ENCODE measurements at places on chromosomes 12 and 14.

DNA sequence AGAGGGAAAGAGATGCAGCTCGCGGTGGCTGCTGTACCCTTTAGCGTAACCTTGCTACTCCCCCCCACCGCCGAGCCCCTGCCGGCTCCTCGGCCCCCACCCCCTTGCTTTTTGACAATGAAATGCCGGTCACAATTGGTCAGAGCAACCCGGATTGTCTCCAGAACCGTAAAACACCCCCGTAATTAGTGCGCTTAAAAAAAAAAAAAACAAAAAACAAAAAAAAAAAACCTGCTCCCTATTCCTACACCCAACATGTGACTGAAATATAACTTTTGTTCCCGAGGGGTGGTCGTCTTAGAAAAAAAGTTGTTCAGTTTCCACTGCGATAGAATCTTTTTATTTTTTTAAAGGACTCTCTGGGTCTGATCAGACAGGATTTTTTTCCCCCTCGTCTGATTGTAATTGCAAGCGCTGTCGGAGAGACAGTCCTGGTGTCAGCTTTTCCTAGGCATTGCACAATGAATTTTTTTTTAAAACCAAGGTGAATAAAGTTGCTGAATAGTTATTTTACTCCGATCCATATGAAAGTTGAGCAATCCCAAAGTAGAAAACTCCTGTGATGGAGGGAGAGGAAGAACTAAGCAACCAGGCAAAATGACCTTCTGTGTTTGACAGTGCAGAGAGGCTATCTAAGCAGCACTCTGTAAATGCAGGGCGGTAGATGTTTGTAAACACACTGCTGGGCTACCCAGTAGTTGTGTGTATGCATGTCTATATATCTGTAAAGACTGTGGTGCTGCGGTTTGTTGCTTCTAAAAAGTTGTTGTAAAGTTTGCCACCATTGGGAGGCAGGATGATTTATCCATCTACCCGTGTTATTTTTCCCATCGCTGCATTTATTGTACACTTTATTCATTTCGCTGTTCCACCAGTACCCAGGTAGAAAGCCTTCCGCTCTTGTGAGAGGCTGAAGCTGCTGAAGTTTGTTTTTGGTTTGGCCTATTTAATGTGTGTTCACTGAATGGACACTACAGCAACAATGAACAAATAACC, 1.1 kb downstream of the ETV6 start:
- peak; percentile 62 for DNase-seq

DNA sequence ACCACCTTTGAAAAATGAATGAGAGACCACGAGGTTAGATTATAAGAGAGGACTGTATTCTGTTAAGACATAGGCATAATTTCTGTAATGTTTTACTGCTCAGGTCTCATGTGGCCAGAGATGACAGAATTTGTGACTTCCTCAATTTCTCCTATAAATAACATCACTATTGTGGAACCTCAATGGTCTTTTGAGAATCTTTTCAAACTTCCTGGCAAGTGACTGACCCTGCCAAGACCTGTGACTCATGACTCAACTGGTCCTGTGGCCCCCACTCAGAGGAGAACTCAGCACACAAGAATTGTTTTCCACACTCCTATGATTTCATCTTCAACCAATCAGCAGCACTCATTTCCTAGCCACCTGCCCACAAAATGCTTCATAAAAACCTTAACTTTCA, 508.2 kb upstream of the ATP2B1 start:
- DNase-seq = no peak

DNA sequence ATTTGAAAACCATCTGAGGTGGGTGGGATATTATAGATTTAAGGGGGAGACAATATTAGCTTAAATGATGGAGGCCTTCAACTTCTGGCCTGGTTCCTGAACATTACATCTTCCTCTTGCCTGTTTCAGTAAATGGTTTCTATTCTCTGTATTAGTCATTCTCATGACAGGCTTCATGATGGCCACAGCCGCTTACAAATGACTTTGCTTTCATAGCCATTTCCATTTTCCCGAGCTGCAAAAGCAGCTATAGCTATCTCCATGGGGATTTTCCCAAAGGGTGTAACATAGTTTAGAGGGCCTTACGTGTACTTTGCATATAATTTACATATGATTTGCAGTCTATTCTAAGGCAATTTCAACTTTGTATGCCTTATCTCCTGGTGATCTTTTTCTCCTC, 121.8 kb downstream of the NRXN3 start:
- peak; percentile 23 for DNase-seq

- DNase-seq = no peak
Observed at GRCh38 chr12:110966081-110966760, 45.8 kb upstream of the MYL2 start.

- DNase-seq = no peak
Observed at GRCh38 chr12:84601483-84601882, 311.1 kb downstream of the SLC6A15 start.

GRCh38 chr12:91657032-91657431, 474.4 kb upstream of the DCN start:
- no peak for DNase-seq

DNA sequence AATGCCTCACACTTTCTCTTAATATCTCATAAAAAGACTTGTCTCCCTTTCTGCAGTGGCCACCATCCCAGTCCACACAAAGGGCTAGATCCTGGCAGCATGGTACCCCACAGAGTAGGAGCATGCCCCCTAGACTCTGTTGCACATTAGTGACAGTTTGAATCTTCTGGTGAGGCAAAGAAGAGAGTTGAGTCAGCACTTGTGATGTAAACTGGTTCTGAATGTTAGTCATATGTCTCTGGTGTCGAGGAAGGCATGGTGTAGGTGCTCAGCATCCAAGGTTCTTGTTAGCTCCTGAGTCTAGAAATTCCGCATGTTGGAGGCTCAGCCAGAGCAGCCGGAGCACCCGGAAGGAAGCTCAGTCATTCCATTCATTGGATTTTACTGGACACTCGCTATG, 9.8 kb downstream of the TTC9 start:
- DNase-seq = no peak

- DNase-seq = no peak
Observed at GRCh38 chr14:99042381-99043266, 229.4 kb downstream of the BCL11B start.

DNA sequence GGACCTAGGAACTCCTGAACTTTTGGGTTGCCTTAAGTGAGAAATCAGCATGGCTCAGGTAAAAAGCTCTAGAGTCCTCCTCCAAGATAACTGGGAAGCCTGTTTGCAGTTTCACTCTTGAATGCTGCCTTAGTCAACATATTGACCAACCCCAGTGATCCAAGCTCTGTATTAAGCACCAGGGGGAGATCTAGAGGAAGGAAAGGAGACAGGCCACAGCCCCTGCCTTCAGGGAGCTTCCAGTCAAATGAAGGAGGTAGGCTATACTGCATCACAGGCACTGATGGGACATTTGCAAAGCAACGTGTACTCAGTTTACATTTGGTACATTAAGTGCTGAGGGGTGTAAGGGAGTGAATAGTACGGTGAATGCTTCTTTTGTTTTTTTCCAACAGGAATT, 1.2 kb upstream of the CSAD start:
- DNase-seq = no peak

- DNase-seq = no peak
Observed at GRCh38 chr14:96901227-96901626, 104.0 kb downstream of the VRK1 start.

GRCh38 chr12:21413369-21414277, 23.8 kb upstream of the PYROXD1 start:
- DNase-seq = no peak

GRCh38 chr12:99372257-99372920, 275.2 kb upstream of the GARIN6 start:
- DNase-seq = no peak

DNA sequence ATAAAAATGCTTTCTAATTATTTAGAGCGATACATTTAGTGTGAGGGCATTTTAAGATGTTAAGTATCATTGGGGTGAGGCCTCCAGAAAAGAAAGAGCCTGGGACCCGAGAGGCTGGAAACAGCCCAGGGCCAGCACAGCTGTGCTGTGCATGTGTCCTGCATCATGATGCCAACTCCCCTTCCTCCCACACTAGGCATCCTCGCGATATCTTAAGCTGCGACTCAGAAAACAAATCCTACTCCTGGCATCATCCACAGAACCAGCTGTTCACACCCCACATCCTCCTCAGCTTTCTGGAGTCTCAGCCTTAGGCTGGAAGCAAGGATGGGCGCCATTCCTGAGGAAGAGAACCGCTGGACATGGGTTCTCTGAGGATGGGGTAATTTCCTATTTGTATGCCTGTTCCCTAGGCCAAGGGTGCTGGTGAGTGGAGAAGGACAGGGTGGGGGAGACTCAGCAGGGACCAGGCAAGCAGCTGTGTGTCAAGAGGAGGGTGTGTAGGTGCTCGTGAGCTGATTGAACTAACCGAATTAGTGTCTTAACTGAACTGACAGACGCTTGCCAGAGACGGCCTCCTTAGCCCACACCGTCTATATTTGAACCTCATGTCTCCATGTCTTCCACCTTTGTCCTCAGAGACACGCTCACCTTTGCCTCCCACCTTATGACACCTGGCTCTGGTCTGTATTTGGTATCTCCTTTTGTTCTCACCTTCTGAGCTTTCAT, 15.6 kb upstream of the MCRS1 start:
- DNase-seq = peak; percentile 31

DNA sequence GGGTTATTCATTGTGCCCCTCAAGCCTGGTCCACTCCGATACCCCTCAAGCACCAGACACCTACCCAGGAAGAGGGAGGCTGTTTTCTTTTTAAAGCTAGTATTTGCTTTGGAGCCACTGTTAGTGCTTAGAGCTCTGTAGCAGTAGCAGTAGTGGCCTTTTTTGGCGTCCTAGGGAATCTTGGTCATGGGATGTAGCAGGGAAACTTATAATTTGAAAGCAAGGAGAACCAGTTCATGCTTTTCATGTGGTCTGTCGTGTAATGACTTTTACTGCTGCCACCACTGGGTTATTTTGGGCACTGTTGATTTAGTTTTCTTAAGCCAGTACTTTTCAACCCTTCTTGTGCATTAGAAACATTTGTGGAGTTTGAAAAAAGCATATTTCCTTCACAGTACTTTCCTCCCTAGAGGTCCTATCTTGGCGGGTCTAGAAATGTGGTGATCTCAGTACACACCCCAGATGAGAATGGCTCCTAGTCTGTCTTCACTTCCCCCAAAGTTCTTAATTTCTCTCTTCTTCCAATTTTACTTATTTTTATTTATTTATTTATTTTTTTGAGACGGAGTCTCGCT, 49.7 kb downstream of the MARK3 start:
- DNase-seq = no peak

DNA sequence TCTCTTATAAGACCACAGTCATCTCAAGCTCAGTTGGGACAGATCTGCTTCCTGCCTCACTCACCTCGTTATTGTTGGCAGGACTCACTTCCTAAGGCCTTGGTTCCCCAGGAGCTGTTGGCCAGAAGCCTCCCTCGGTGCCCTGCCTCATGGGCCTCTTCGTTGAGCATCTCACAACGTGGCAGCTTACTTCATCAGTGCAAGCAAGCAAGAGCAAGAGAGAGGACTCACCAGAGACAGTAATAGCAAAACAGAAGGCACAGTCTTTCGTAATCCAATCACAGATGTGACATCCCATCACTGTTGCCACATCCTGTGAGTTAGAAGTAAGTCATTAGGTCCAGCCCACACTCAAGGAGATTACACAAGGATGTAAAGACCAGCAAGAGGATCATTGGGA, 5.1 kb upstream of the NUMB start:
- DNase-seq = no peak

DNA sequence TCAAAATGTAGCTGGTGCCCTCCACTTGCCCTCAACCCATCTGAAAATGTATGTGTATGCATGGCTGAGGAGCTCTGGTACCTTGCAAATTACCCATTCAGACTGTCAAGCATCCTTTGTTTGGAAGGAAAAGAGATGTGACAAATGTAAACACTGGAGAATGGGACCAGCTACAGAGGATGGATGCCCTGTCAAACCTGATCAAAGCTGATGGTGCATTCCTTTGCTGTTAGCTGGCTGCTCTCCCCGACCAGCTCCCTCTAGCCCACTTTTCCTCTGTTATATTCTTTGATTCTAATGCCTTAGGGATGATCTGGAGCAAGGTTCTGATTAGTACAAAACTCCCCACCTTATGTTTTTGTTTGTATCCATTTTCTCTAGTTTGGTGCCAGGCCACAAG, 310.3 kb downstream of the C12orf75 start:
- DNase-seq = no peak

DNA sequence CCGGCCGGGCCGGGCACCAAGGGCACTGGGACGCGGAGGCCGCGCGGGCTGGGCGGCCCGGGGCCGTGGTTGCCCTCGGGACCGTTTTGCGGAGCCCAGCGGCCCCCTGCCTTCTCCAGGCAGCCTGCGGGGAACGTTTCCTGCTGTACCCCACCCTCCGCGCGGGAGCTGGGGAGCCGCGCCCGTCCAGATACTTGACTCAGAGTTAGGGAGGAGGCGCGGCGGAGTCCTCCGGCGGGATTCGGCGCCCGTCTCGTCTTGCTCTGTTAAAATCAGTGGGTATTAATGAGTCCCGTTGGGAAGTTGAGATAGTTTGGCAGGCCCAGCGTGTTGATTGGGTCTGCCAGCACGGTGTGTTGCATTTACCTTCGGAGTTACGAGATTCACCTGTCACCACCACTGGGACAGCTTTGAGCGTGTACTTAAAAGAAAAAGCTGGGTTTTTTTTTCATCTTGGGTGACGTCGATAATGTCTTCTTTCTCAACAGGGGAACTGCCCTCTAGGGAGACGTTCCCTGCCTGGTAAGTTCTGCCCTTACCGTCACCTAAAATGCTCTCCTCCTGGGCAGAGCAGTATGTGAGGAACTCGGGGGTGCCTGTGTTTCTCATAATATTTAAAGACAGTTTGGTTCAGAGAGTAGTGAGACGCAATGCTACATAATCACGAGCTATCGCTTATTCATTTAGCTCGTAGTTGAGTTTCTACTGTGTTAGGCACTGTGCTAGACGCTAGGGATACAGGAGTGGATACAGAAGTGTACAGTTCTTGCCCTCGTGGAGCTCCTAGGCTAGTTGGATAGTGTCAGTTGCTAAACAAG, 596 bp downstream of the DLST start:
- DNase-seq = no peak

- peak; percentile 40 for DNase-seq
Observed at GRCh38 chr14:47917344-47917954, 242.0 kb upstream of the MDGA2 start.

- DNase-seq = no peak
Observed at GRCh38 chr12:2616763-2617162, 178.0 kb upstream of the FKBP4 start.

- DNase-seq = peak; percentile 18
Observed at GRCh38 chr12:31317471-31318395, 8.2 kb downstream of the SINHCAF start.

DNA sequence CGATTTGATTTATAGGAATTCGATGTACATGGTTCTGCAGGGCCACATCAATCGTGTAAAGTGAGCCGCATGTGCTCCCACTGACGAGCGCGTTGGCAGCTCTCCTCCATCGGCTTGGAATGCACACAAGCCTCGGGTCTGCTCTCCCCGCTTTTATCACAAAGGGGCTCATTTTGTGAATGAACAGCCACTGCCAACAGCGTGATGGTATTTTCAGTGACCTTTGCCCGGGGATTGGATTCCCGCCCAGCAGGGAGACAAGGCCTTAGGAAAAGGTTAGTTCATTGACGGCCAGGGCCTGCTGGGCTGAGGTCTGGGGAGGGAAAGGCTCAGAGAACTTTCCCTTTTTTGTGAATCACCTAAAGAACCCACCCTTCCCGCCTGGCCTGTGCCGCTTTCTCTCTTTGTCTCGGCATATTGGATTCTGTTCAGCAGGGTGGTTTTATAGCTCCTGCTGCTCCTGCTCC, 232.1 kb downstream of the MSRB3 start:
- DNase-seq = peak; percentile 44

All from globus pallidus (tissue), 1 donor.